ENCODE measurements at places on chromosomes 4 and X.

DNA sequence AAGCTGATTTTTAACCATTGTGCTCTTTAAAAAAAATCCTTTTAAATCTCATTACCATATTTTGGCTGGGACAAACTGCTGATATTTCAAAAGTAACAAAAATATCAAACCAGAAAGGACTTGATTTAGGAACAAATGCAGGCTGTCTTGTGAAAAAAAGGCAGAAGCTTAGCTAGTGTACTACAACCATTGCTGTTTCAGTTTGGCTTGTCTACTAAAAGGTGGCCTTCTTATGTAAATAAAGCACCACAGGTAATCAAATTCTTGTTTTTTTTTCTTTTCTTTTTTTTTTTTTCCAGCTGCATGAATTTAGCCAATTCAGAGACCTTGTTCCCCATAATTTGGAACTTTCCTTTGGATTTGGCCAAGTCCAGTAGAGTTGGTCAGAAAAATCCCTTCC, 43.8 kb upstream of the MAGEA8 start:
- DNase-seq, result no peak

DNA sequence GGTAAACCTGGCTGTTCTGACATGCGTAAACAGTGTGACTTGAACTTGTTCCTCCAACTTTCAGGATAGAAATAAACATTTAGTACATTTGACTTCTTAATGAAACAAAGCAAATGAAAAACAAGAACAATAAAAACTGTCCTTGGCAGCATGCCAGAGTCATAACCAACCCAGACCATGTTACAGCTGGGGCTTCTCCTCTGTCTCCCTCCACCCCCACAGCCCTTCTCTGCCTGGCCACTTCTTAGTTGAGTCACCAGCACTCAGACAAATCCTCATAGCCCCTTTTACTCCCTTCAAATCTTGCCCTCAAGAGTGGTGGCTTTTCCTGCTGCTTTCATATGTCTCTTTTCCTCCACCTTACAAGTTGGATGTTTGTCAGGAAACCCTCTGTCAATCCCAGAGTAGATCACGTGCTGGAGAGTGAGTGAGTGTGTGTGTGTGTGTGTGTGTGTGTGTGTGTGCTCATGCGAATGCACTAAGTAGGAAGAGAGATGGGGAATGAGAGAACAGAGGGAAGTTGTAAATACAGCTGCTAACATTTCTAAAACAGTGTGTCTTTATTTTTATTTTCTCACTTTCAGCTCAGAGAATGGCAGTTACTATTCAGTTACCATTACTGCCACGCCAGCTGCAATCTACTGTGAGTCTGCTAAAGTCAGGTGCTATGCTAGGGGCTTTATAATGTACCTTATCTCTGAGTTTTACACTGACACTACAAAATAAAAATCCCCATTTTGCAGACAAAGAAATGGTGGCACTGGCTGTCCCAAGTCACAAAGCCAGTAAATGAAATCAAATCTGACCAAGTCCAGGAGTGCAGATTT, 15.0 kb downstream of the SCARB2 start:
- DNase-seq, result no peak

- no peak for DNase-seq
Measured at GRCh38 chr4:20428436-20429160, 176.9 kb downstream of the SLIT2 start.

DNA sequence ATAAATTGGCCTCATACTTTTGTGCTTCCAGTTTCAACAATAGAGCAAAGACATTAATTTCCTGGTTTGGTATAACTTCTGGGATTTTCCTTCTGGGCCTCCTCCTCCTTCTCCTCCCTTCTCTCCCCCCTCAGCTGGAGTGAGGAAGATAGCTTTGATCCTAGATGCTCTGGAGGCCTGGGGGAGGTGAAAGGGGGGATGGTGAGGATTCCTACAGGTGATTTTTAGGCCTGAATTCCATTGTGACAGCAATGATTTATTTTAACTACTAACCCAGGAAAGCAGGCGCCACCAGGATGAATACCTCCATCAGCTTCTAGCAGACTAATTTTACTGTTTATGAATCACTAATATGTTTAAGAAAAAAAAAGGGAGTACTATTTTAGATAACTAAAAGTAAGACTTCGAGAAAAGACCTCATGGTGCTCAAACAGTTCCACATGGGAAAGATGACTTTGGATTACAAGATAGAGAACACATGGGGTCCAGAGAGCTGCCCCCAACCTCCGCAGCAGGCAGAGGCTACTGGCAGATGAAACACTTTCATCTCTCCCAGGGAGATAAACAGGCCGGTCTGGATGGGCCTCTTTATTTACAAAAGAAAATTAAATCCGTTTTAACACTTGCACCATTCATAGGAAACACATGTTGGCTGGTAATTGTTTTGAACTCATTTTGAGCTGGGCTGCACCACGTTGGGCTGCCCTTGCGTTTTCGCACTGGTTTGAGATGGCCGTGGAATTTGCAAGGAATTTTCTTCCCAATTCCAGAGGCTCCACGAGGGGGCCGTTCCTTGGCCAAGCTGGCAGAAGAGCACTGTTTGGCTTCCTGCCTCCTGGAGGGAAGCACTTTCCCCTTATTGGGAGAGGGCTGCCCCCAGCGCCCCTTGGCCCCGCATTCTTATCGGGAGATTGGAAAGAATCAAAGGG, 125.1 kb upstream of the STX18 start:
- DNase-seq, result no peak

GRCh38 chr4:3329887-3330286, 37.1 kb downstream of the RGS12 start:
- no peak for DNase-seq
